Keratinocyte (primary cell): ENCODE measurements at places on chromosomes 6 and 20. TPM values are rescaled to one million over a fixed set of nuclear protein-coding genes. Genes with fewer than 3 reads are reported as not detected.

- H3K4me3 ChIP-seq = no peak overlapping the region
Measured at GRCh38 chr6:18391023-18391422, 3.9 kb downstream of the RNF144B start.

DNA sequence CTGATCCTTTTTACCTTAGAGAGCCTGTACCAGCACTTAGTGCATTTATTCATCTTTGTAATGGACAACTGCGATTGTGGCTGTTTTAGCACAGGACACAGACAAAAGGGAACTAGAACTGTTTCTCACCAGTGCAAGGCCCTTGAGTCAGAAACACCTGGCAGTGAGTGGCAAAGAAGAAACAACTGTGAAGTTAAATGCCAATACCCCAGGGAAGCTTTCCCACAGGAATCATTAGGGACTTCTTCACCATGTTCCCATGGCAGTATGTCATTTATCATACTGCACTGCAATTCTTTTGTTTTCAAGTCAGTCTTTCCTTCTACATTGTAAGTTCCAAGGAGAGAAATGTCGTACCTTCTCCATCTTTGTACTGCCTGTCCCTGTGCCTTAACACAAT is 28.6 kb upstream of the CDYL start:
- no peak for DNase-seq
- peaks cover 14% of the 10 kb centered on the region for H3K4me1 ChIP-seq
- no peak overlapping the region for H3K27ac ChIP-seq
- no peak overlapping the region for H3K4me3 ChIP-seq

The CAGE1 gene
- polyA plus RNA-seq = 0.03 to 0.04 TPM (median 0.03 TPM) in 3 replicates

- no peak overlapping the region for H3K4me3 ChIP-seq
- DNase-seq = no peak
- no peaks in the 10 kb centered on the region for H3K36me3 ChIP-seq
- no peaks in the 10 kb centered on the region for H3K27me3 ChIP-seq
- H3K4me1 ChIP-seq = no peaks in the 10 kb centered on the region
Measured at GRCh38 chr20:44447827-44448419, 27.8 kb upstream of the TTPAL start.

- H3K36me3 ChIP-seq = no peaks in the 10 kb centered on the region
- peaks cover 7% of the 10 kb centered on the region for H3K4me1 ChIP-seq
- no peak overlapping the region for H3K27ac ChIP-seq
- H3K4me3 ChIP-seq = no peak overlapping the region
Measured at GRCh38 chr6:56772737-56773184, 130.1 kb upstream of the DST start.

GRCh38 chr20:5309971-5310370 is 6.8 kb downstream of the PROKR2 start:
- DNase-seq = no peak
- H3K4me3 ChIP-seq = no peak overlapping the region
- H3K27me3 ChIP-seq = peaks cover 18% of the 10 kb centered on the region
- H3K36me3 ChIP-seq = no peaks in the 10 kb centered on the region
- H3K27ac ChIP-seq = no peak overlapping the region
- H3K4me1 ChIP-seq = no peaks in the 10 kb centered on the region

- H3K4me1 ChIP-seq = no peaks in the 10 kb centered on the region
- no peak for DNase-seq
- no peak overlapping the region for H3K4me3 ChIP-seq
- H3K27me3 ChIP-seq = no peaks in the 10 kb centered on the region
Measured at GRCh38 chr6:65113581-65113980, 593.4 kb downstream of the EYS start.

DNA sequence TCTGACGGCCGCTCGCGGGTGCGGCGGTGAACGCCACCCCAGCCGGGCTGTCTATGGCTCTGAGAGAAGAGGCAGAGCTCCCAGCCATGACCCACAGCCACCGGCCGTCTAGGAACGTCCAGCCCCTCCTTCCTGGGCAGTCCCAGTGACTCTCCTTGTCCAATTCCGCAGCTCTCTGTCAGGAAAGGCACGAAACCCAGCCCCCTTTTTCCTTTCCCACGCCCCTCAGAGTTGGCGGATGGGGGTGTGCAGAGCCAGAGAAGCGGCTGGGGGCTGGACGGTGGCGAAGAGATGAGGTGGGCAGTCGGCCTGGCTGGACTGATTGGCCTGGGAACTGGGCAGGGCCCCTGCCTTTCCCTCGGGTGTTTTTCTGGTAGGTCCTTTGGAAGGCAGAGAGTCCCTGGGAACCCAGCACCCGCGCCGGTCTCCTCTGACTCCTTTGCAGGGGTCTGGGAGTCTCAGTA is 1.5 kb downstream of the EBF4 start:
- H3K36me3 ChIP-seq = no peaks in the 10 kb centered on the region
- no peaks in the 10 kb centered on the region for H3K4me1 ChIP-seq
- DNase-seq = no peak
- H3K27me3 ChIP-seq = peaks cover 72% of the 10 kb centered on the region
- H3K4me3 ChIP-seq = no peak overlapping the region
- no peak overlapping the region for H3K27ac ChIP-seq

The DSE gene
- 87.6 to 144 TPM (median 99.7 TPM) in 3 replicates for polyA plus RNA-seq

GRCh38 chr20:15140286-15140685 is 802.9 kb upstream of the FLRT3 start:
- H3K27ac ChIP-seq = no peak overlapping the region
- no peak for DNase-seq
- no peaks in the 10 kb centered on the region for H3K4me1 ChIP-seq
- no peaks in the 10 kb centered on the region for H3K36me3 ChIP-seq

GRCh38 chr6:35503534-35503933 is 6.7 kb upstream of the TEAD3 start:
- H3K4me1 ChIP-seq = peaks cover 3% of the 10 kb centered on the region
- peaks cover 9% of the 10 kb centered on the region for H3K27me3 ChIP-seq
- no peaks in the 10 kb centered on the region for H3K36me3 ChIP-seq
- no peak overlapping the region for H3K4me3 ChIP-seq

The SMPDL3A gene
- polyA plus RNA-seq = 6.2 to 13.4 TPM (median 10.8 TPM) in 3 replicates

GRCh38 chr6:133827766-133828165 is 61.1 kb upstream of the TCF21 start:
- no peaks in the 10 kb centered on the region for H3K36me3 ChIP-seq
- no peaks in the 10 kb centered on the region for H3K4me1 ChIP-seq
- DNase-seq = no peak
- no peak overlapping the region for H3K27ac ChIP-seq

DNA sequence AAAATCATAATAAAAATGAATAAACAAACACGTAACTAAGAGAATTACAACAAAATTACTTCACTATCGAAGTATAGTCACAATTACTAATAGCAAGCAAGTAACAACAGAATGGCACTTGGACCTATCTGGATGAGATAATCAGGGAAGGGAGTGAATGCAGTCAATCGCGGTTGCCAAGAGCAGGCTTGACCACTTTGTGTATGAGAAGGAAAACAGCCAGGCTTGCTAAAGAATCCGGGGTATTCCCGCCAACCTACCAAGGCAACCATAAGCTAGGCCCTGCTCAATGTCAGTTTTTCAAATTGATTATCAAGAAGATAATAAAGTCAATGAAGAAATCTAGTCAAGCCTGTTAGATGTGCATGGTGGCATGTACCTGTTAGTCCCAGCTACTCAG is 39.7 kb downstream of the PXDC1 start:
- no peak overlapping the region for H3K27ac ChIP-seq
- H3K36me3 ChIP-seq = no peaks in the 10 kb centered on the region
- H3K27me3 ChIP-seq = no peaks in the 10 kb centered on the region
- no peak overlapping the region for H3K4me3 ChIP-seq
- DNase-seq = no peak

GRCh38 chr6:70314296-70314695 is 11.4 kb upstream of the COL9A1 start:
- H3K27me3 ChIP-seq = peaks cover 57% of the 10 kb centered on the region
- no peak for DNase-seq
- H3K36me3 ChIP-seq = no peaks in the 10 kb centered on the region
- H3K4me3 ChIP-seq = no peak overlapping the region
- H3K27ac ChIP-seq = no peak overlapping the region

- no peak overlapping the region for H3K4me3 ChIP-seq
- H3K4me1 ChIP-seq = peaks cover 7% of the 10 kb centered on the region
- DNase-seq = no peak
- H3K27me3 ChIP-seq = no peaks in the 10 kb centered on the region
Measured at GRCh38 chr6:143695969-143696663, 18.4 kb downstream of the PHACTR2 start.
